Osteoblast (primary cell): ENCODE measurements at places on chromosomes 4 and X.

DNA sequence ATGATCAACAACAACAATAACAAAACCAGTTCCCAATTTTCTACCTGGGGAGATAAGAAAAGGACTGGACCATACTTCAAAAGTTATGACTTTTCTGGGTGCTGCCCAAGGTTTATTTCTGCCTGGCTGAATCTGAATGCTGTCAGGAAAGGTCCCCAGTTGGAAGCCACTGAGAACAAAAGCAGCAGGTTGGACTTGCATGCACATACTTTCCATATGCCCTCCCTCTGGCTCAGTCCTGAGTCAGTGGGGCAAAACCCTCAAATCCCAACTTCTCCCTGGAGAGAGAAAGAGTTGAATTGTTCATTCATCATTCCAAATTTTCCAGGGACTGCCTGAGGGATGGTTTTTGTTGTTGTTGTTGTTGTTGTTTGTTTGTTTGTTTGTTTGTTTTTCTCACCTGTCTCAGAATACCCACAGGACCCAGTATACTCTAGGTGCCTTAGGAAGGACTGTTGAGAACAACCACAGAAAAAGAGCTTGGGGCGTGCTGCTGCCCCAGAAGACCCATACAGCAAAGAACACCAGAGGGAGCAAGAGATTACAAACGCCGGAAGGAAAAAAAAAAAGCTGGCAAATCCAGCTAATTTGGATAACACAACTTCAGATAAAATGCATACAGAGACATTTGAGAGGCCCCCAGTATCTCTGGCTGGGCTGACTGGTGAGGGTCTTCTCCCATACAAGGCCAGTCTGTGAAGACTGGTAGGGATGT is 138.9 kb upstream of the INPP4B start:
- H3K27ac ChIP-seq = no peak overlapping the region
- H3K4me1 ChIP-seq = no peaks in the 10 kb centered on the region
- no peak overlapping the region for H3K4me3 ChIP-seq
- peaks cover 9% of the 10 kb centered on the region for H3K27me3 ChIP-seq
- DNase-seq = no peak

- DNase-seq = no peak
- H3K4me1 ChIP-seq = peaks cover 2% of the 10 kb centered on the region
- no peaks in the 10 kb centered on the region for H3K36me3 ChIP-seq
- no peak overlapping the region for H3K4me3 ChIP-seq
- H3K27ac ChIP-seq = no peak overlapping the region
Observed at GRCh38 chr4:135282676-135283075, 1081.1 kb upstream of the PABPC4L start.

DNA sequence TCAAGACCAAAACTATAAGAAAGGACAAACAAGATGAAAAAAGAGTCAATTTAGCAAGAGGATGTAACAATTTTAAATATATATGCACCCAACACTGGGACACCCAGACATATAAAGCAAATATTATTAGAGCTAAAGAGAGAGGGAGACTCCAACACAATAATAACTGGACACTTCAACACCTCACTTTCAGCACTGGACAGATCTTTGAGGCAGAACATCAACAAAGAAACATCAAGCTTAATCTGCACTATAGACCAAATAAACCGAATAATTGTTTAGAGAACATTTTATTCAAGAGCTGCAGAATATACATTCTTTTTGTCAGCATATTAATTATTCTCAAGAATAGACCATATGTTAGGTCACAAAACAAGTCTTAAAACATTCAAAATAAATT is 109.7 kb upstream of the TET2 start:
- no peaks in the 10 kb centered on the region for H3K4me1 ChIP-seq
- H3K27me3 ChIP-seq = no peaks in the 10 kb centered on the region
- no peaks in the 10 kb centered on the region for H3K36me3 ChIP-seq
- no peak overlapping the region for H3K27ac ChIP-seq
- no peak overlapping the region for H3K4me3 ChIP-seq
- no peak for DNase-seq

DNA sequence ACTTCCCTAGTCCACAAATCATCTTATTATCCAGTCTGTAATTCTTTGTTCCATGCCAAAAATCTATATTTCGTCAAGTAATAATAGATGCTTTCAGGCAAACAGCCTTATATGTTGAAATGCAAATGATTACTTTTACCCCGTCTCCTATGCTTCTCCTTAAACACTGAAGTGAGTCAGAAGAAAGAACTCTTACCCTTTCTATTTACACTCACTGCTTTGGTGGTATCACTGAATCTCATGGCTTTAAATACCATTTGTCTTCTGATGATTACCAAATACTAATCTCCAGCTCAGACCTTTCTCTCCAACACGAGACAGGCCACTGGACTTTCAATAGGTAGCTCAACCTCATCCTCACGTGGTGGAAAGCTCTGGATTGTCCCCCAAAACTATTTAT is 558.1 kb downstream of the IL1RAPL1 start:
- no peak for DNase-seq
- no peak overlapping the region for H3K27ac ChIP-seq
- no peaks in the 10 kb centered on the region for H3K27me3 ChIP-seq
- no peaks in the 10 kb centered on the region for H3K4me1 ChIP-seq
- H3K36me3 ChIP-seq = no peaks in the 10 kb centered on the region

DNA sequence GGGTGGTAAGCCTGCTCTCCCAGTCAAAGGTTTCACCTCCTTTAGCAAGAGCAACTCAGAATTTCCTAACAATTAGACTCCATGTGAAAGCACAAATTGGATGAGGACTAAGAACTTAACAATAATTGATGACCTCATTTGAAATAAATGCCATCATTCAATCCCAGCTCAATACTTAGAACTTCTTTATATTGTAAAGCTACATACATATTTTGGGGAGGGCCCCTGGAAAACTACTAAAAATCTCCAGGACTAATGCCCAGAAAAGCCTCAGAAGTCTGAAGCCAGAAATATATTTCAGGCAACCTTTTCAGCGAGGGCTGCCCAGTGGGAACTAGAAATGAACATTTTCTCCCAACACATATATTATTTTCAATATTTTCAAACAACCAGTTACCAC is 38.1 kb downstream of the AMOT start:
- no peak overlapping the region for H3K27ac ChIP-seq
- H3K36me3 ChIP-seq = no peaks in the 10 kb centered on the region
- H3K4me1 ChIP-seq = no peaks in the 10 kb centered on the region
- DNase-seq = no peak
- H3K27me3 ChIP-seq = peaks cover 31% of the 10 kb centered on the region
- no peak overlapping the region for H3K4me3 ChIP-seq

- H3K4me3 ChIP-seq = no peak overlapping the region
- H3K4me1 ChIP-seq = no peaks in the 10 kb centered on the region
- H3K27me3 ChIP-seq = no peaks in the 10 kb centered on the region
Observed at GRCh38 chr4:91369116-91369515, 934.6 kb upstream of the GRID2 start.

DNA sequence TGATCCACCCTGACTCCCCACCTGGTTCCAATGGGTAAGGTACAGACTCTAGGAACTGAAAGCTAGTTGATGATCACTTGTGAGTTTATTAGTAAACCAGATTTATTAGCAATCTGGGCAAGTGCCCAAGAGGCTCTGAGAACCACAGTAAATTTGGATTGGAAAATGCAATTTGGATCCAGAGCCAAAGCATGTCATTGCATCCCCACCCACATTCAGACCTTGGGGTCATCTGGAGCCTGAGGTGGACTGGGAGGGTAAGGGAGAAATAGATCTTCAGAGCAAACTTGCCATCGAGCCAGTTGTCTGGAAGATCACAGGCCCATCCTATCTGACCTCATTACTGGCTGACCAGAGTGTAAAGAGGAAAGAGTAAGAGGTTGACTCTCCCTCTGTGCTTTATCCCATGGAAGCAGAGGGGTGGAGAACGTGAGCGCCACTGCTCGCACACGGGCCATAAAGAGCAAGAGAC is 78.7 kb upstream of the RASGEF1B start:
- no peak overlapping the region for H3K27ac ChIP-seq
- H3K4me1 ChIP-seq = no peaks in the 10 kb centered on the region
- no peaks in the 10 kb centered on the region for H3K36me3 ChIP-seq

GRCh38 chr4:3644849-3645627 is 112.8 kb upstream of the LRPAP1 start:
- no peak overlapping the region for H3K4me3 ChIP-seq
- H3K36me3 ChIP-seq = no peaks in the 10 kb centered on the region
- no peak overlapping the region for H3K27ac ChIP-seq
- H3K27me3 ChIP-seq = peaks cover 33% of the 10 kb centered on the region

DNA sequence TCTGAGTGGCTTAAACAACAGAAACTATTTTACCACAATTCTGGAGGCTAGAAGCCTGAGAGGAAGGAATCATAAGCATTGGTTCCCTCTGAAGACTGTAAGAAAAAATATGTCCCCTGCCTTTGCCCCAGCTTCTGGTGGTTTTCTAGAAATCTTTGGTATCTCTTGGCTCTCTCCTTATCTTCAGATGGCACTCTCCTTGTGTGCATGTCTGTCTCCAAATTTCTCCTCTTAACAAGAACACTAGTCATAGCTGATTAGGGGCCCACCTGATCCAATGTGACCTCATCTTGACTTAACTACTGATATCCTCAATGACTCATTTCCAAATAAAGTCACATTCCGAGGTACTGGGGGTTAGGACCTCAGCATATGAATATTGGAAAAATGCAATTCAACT is 635.0 kb upstream of the NR3C2 start:
- DNase-seq = no peak
- H3K27me3 ChIP-seq = no peaks in the 10 kb centered on the region
- no peaks in the 10 kb centered on the region for H3K36me3 ChIP-seq
- no peaks in the 10 kb centered on the region for H3K4me1 ChIP-seq
- no peak overlapping the region for H3K27ac ChIP-seq
- no peak overlapping the region for H3K4me3 ChIP-seq

- H3K4me3 ChIP-seq = no peak overlapping the region
- H3K36me3 ChIP-seq = peaks cover 20% of the 10 kb centered on the region
- H3K4me1 ChIP-seq = no peaks in the 10 kb centered on the region
- DNase-seq = no peak
- no peaks in the 10 kb centered on the region for H3K27me3 ChIP-seq
Observed at GRCh38 chr4:184768296-184768695, 34.4 kb upstream of the CENPU start.

- no peak overlapping the region for H3K27ac ChIP-seq
- no peaks in the 10 kb centered on the region for H3K4me1 ChIP-seq
- H3K27me3 ChIP-seq = no peaks in the 10 kb centered on the region
- H3K36me3 ChIP-seq = no peaks in the 10 kb centered on the region
Observed at GRCh38 chr4:95231681-95232080, 317.1 kb downstream of the UNC5C start.

- no peak overlapping the region for H3K4me3 ChIP-seq
- no peak for DNase-seq
Observed at GRCh38 chr4:77621254-77621653, 15.6 kb downstream of the CXCL13 start.

DNA sequence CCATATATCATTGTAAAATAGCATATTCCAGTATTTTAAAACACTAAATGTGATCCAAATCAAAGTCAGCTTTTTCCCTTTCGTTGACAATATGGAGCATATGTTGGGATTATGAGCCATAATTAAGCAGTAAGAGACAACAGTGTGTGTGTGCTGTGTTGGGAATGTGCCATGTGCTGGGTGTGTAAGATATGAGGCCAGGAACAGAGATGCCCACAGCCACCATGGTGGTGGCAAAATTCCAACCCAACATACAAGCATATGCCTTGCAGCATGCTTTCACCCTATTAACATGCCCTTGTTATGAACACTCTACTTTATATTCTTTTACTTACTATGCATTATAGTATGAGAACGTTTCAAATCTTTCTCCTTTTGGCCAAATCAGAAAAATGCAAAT is 1560.4 kb upstream of the TENM3 start:
- no peak overlapping the region for H3K4me3 ChIP-seq
- H3K4me1 ChIP-seq = no peaks in the 10 kb centered on the region
- no peak for DNase-seq
- H3K36me3 ChIP-seq = no peaks in the 10 kb centered on the region
- no peaks in the 10 kb centered on the region for H3K27me3 ChIP-seq

DNA sequence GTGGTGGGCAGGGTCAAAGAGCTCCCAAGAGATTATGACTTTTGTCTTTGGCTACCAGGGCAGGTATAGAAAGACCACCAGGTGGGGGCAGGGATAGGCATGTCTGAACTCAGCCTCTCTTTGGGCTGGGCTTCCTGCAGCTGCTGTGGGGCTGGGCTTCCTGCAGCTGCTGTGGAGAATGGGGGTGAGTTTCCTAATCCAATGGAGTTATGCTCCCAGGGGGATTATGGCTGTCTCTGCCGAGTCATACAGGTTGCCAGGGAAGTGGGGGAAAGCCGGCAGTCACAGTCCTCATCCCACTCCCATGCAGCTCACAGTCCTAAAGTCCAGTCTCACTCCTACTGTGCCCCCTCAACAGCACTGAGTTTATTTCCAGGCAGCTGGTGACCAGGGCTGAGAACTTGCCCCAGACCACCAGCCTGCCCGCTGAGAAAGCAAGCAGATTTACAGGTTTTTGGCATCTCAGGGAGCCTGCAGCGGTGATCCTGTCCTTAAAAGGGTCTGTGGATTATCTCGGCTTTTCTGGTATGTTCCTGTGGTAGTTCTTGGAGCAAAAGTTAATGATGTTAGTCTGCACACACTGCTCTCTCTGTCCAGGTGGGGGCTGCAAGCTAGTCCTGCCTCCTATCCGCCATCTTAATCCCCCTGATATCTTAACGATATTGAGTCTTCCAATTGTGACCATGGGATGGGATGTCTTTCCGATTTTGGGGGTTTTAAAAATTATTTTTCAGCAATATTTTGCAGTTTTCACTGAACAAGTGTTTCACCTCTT is 133.4 kb downstream of the RTL9 start:
- H3K36me3 ChIP-seq = no peaks in the 10 kb centered on the region
- no peak overlapping the region for H3K27ac ChIP-seq
- no peak for DNase-seq
- H3K4me1 ChIP-seq = no peaks in the 10 kb centered on the region
- peaks cover 4% of the 10 kb centered on the region for H3K27me3 ChIP-seq
- no peak overlapping the region for H3K4me3 ChIP-seq

DNA sequence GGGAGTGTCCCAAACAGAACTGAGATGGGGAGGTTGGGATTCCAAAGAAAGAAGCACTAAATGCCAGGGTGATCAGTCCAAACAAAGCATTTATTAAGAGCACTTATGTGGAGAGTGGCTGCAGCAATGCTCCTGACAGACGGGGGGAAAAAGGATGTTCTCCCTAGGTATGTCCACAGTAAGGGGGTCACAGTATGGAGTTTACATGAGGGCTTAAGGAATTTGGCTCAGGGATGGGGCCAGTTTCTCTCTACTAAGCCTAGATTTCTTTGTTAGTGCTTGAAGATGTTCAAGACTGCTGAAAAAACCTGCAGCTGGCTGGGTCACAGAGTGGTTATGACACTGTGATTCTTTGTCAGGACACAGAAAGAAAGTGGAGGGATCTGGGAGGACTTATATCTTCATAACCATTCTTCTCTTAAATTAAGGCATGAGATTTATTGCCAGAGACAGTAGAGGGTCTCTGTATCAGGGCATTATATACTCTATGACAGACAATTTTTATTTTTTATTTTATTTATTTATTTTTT is 1468.0 kb downstream of the C4orf33 start:
- DNase-seq = no peak
- no peaks in the 10 kb centered on the region for H3K4me1 ChIP-seq
- H3K27me3 ChIP-seq = no peaks in the 10 kb centered on the region
- no peak overlapping the region for H3K27ac ChIP-seq
- H3K4me3 ChIP-seq = peak overlapping the region; percentile 28
- no peaks in the 10 kb centered on the region for H3K36me3 ChIP-seq

- no peak overlapping the region for H3K27ac ChIP-seq
- H3K36me3 ChIP-seq = no peaks in the 10 kb centered on the region
- no peak for DNase-seq
- no peak overlapping the region for H3K4me3 ChIP-seq
- H3K27me3 ChIP-seq = no peaks in the 10 kb centered on the region
- H3K4me1 ChIP-seq = peaks cover 6% of the 10 kb centered on the region
Observed at GRCh38 chr4:98779088-98779487, 120.7 kb upstream of the TSPAN5 start.
